Effector memory CD8-positive, alpha-beta T cell (primary cell): ENCODE measurements at places on chromosomes 5 and 9.

DNA sequence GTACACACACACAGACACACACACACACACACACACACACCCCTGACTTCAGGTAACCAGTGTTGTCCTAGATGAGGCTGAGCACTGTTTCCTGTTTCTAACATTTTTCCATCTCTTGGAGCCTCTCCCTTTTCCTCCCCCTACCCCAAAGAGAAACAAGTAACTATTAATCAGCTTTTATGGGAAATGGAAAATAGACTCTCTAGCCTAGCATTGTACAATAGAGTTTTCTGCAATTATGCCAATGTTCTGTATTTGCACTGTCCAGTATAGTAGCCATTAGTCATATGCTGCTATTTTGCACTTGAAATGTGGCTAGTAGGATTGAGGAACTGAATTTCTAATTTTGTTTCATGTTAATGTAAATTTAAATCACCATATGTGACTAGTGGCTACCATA is 33.1 kb downstream of the RAB3C start:
- DNase-seq = no peak
- H3K4me1 ChIP-seq = no peaks in the 10 kb centered on the region
- H3K36me3 ChIP-seq = no peaks in the 10 kb centered on the region
- H3K4me3 ChIP-seq = no peak overlapping the region
- H3K27ac ChIP-seq = no peak overlapping the region
- no peaks in the 10 kb centered on the region for H3K27me3 ChIP-seq

GRCh38 chr5:151087486-151087885 is 6.7 kb upstream of the TNIP1 start:
- peaks cover 30% of the 10 kb centered on the region for H3K4me1 ChIP-seq
- peak overlapping the region; percentile 66 for H3K27ac ChIP-seq
- DNase-seq = no peak

DNA sequence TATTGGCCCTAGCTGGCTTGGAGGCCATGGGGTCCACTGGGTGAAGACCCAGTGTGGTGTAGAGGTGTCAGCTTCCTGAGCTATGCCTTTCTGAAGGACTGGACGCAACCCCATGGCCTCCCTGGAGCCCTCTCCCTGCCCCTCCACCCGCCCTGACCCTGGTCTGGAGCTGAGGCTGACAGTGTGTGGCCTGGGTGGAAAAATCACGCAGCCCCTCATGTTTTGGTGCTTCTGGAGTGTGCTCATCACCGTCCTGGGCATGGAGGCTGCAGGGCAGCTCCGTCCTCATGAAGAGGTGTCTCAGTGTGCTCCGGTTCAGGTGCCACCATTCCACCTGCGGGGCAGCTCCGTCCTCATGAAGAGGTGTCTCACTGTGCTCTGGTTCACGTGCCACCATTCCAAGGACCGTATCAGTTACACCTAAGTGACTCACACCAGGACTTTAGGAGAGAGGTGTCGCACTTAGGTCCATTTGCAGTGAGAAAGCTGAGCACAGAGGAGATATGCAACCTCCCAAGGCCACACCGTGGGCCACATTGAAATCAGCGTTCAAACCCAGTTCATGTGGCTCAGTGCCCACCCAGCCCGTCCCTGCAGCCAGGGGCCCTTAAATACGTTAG is 214.3 kb upstream of the IRX1 start:
- no peaks in the 10 kb centered on the region for H3K27me3 ChIP-seq
- no peak for DNase-seq
- no peak overlapping the region for H3K4me3 ChIP-seq
- H3K4me1 ChIP-seq = no peaks in the 10 kb centered on the region
- no peak overlapping the region for H3K27ac ChIP-seq
- H3K36me3 ChIP-seq = no peaks in the 10 kb centered on the region

- H3K27me3 ChIP-seq = peaks cover 20% of the 10 kb centered on the region
- peaks cover 10% of the 10 kb centered on the region for H3K36me3 ChIP-seq
- H3K4me3 ChIP-seq = peak overlapping the region; percentile 25
- peaks cover 15% of the 10 kb centered on the region for H3K4me1 ChIP-seq
- H3K27ac ChIP-seq = no peak overlapping the region
Measured at GRCh38 chr5:475704-476101, 32.7 kb downstream of the EXOC3 start.

- H3K27me3 ChIP-seq = peaks cover 8% of the 10 kb centered on the region
- peak; percentile 10 for DNase-seq
- peak overlapping the region; percentile 80 for H3K27ac ChIP-seq
- H3K36me3 ChIP-seq = peaks cover 3% of the 10 kb centered on the region
- peaks cover 8% of the 10 kb centered on the region for H3K4me1 ChIP-seq
Measured at GRCh38 chr9:89743216-89743572, 138.4 kb downstream of the GADD45G start.

- H3K27ac ChIP-seq = no peak overlapping the region
- no peak overlapping the region for H3K4me3 ChIP-seq
- H3K27me3 ChIP-seq = no peaks in the 10 kb centered on the region
- no peak for DNase-seq
- H3K36me3 ChIP-seq = peaks cover 2% of the 10 kb centered on the region
Measured at GRCh38 chr9:10265153-10265631, 347.6 kb downstream of the PTPRD start.

GRCh38 chr9:85898332-85898731 is 42.6 kb upstream of the NAA35 start:
- H3K36me3 ChIP-seq = no peaks in the 10 kb centered on the region
- peaks cover 6% of the 10 kb centered on the region for H3K4me1 ChIP-seq
- DNase-seq = no peak
- no peak overlapping the region for H3K27ac ChIP-seq
- no peak overlapping the region for H3K4me3 ChIP-seq

DNA sequence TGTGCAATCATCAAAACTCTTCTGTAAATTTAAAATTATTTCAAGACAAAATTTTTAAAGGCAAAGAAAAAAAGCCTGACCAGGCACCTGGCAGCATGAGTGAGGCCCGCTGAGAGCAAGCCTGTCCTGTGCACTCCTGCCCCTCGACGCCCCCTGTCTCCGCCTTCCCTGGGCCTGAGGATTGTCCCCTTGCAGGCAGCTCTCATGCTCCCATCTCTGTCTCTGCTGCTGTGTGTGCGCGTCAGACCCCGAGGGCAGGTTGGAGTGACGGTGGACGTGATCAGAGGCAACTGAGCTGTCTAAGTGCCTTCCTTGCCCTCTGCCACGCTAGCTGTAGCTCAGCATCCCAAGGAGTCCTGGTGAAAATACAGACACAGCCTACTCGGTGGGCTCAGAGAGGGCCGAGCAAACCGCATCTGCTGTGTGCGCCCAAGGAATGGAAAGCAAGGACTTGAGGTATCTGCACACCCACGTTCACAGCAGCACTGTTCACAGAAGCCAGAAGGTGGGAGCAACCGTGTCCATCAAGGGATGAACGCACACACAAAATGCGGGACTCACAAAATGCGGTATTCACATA is 65.5 kb downstream of the SECISBP2 start:
- H3K36me3 ChIP-seq = peaks cover 91% of the 10 kb centered on the region
- H3K27ac ChIP-seq = peak overlapping the region; percentile 53
- peaks cover 10% of the 10 kb centered on the region for H3K4me1 ChIP-seq
- no peaks in the 10 kb centered on the region for H3K27me3 ChIP-seq
- no peak overlapping the region for H3K4me3 ChIP-seq

- no peaks in the 10 kb centered on the region for H3K4me1 ChIP-seq
- H3K36me3 ChIP-seq = no peaks in the 10 kb centered on the region
- no peak overlapping the region for H3K4me3 ChIP-seq
- no peak for DNase-seq
Measured at GRCh38 chr5:21171038-21171437, 1183.0 kb upstream of the CDH18 start.

- no peaks in the 10 kb centered on the region for H3K27me3 ChIP-seq
- no peak overlapping the region for H3K27ac ChIP-seq
- H3K4me3 ChIP-seq = no peak overlapping the region
- H3K4me1 ChIP-seq = no peaks in the 10 kb centered on the region
- no peak for DNase-seq
Measured at GRCh38 chr9:111851553-111851952, 45.1 kb upstream of the UGCG start.

DNA sequence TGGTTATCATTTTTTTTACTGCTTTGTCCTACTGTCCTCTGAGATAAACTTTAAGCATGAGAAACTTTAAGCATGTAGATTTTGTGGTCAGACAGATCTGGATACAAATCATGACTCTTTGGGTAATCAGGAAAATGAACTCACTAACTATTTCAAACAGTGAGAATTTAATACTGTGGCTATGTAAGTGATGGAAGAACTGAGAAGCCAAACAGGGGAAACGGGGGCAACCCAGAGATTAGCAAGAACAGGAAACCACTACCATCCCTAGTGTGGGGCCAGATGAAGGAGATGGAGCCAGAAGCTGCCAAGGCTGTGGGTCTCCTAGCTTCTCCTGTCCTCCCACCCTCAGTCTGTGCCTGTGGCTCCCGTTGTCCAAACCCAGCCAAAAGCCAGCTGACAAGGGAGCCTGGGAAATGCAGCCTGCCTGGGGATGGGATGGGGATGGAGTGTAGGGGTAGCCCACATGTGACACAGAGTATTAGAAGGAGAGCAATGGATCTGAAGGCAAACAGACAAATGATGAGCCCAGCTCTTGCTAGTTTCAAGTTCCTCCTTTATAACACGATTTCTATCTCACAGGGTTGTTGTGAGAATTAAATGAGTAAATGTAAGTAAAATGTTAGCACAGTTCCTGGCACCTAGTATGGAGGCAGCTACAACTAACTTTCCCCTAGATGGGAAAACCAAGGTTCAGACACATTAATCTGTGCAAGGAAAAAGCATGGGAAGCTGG is 27.7 kb upstream of the CDC23 start:
- peaks cover 13% of the 10 kb centered on the region for H3K4me1 ChIP-seq
- H3K27ac ChIP-seq = no peak overlapping the region
- H3K4me3 ChIP-seq = peak overlapping the region; percentile 25
- no peak for DNase-seq
- no peaks in the 10 kb centered on the region for H3K36me3 ChIP-seq
- H3K27me3 ChIP-seq = peaks cover 61% of the 10 kb centered on the region

GRCh38 chr5:109855056-109855455 is 165.3 kb downstream of the MAN2A1 start:
- H3K27me3 ChIP-seq = no peaks in the 10 kb centered on the region
- peaks cover 67% of the 10 kb centered on the region for H3K4me1 ChIP-seq
- H3K27ac ChIP-seq = no peak overlapping the region
- DNase-seq = no peak
- H3K36me3 ChIP-seq = peaks cover 5% of the 10 kb centered on the region

- DNase-seq = no peak
- H3K4me3 ChIP-seq = no peak overlapping the region
- H3K27ac ChIP-seq = no peak overlapping the region
- H3K27me3 ChIP-seq = peaks cover 13% of the 10 kb centered on the region
- H3K36me3 ChIP-seq = no peaks in the 10 kb centered on the region
Measured at GRCh38 chr5:59798862-59799667, 94.5 kb downstream of the PDE4D start.

GRCh38 chr9:93245437-93245970 is 61.6 kb downstream of the WNK2 start:
- H3K36me3 ChIP-seq = no peaks in the 10 kb centered on the region
- H3K4me3 ChIP-seq = peak overlapping the region; percentile 7
- H3K4me1 ChIP-seq = peaks cover 13% of the 10 kb centered on the region
- DNase-seq = peak; percentile 7

DNA sequence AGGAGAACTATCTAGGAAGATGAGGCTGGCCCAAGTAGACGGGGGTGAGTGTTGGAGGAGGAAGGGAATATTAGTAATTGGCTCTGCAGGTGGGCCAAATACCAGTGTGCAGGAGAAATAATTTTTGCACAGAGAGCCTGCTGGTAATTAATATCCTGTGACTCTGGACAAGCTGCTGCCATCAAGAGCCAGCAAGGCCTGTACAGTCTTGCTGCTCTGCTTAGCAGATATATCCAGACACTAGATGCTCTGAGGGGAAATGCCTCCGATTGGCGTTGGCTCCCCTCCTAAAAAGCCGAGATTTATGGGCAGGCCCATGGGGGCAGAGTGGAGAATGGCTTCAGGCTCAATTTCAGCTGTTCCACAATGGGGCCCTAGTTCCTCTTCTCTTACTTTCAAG is 29.6 kb upstream of the ASTN2 start:
- peaks cover 3% of the 10 kb centered on the region for H3K36me3 ChIP-seq
- no peak overlapping the region for H3K27ac ChIP-seq
- no peaks in the 10 kb centered on the region for H3K4me1 ChIP-seq
- H3K27me3 ChIP-seq = no peaks in the 10 kb centered on the region
- DNase-seq = no peak
- H3K4me3 ChIP-seq = no peak overlapping the region

DNA sequence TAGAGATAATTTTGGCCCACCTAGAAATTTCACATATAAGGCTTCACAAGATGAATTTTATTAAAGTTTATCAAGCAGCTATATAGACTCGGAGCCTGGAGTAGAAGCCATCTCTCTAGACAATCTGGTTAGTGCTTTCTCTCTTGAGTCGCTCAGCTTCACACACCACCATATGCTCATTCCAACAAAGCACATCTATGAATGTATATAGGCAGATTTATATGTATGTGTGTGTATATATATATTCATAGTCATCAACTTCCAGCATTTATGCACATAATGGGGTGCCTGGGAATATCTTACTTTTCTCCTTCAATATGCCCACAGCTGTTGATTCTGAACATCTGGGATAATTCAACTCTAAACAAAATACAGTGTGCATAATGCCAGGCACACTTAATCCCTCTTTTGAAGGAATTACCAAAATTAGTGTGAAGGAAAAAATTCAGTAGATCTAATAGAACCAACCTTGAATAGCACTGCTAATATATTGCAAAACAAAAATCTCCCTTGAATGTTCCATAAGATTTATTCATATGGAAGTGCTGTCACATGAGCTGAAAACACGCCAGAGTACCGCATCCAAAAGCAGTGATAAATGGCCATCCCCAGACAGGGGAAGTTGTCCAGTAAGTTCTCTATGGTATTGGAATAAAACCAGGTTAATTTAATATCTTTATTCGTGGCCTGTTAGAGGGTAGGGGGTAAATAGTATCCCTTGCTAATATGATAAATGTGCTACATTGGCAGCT is 56.0 kb upstream of the MOCS2 start:
- H3K36me3 ChIP-seq = no peaks in the 10 kb centered on the region
- no peak overlapping the region for H3K27ac ChIP-seq
- DNase-seq = no peak
- peaks cover 3% of the 10 kb centered on the region for H3K4me1 ChIP-seq
- peaks cover 17% of the 10 kb centered on the region for H3K27me3 ChIP-seq

DNA sequence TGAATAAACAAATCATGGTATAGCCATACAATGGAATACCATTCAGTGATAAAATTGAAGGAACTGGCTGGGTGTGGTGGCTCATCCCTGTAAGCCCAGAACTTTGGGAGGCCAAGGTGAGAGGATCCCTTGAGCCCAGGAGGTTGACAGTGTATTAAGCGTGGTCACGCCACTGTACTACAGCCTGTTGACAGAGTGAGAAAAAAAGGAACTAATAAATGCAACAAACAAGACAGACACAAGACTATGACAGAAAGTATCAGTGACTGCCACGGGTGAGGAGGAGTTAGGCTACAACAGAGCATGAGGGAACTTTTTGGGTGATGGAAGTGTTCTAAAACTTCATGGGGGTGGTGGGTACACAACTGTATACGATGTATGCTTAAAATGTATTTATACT is 2.2 kb downstream of the FNIP1 start:
- peaks cover 20% of the 10 kb centered on the region for H3K36me3 ChIP-seq
- peak overlapping the region; percentile 30 for H3K4me3 ChIP-seq
- H3K4me1 ChIP-seq = peaks cover 45% of the 10 kb centered on the region
- no peak for DNase-seq
- peak overlapping the region; percentile 97 for H3K27ac ChIP-seq
